Urinary bladder (tissue), 4 donors: ENCODE measurements at places on chromosomes 13 and 19. TPM values are rescaled to one million over a fixed set of nuclear protein-coding genes. Genes with fewer than 3 reads are reported as not detected.
A peak's percentile ranks its signal among the peaks of the same experiment; 100 is the strongest.

GRCh38 chr13:79918620-79919019 is 422.3 kb downstream of the SPRY2 start:
- no peak for DNase-seq

DNA sequence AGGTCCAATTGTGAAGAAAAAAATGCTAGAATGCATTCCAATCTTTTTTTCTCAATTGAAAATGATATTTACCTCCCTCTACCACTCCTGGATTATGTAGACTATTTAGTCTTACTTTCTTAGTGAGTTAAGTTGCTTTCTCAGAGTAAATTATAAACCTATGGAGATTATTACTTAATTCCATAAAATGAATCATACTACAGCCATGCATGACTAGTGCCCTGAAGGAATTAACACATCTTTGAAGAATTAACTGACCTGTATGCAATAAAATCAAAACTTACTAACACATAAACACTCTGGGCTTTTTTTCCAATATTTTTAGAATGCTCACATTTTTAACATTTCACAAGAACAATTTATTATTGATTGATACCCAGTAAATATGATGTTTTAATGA is 379.4 kb upstream of the DACH1 start:
- no peak for DNase-seq

DNA sequence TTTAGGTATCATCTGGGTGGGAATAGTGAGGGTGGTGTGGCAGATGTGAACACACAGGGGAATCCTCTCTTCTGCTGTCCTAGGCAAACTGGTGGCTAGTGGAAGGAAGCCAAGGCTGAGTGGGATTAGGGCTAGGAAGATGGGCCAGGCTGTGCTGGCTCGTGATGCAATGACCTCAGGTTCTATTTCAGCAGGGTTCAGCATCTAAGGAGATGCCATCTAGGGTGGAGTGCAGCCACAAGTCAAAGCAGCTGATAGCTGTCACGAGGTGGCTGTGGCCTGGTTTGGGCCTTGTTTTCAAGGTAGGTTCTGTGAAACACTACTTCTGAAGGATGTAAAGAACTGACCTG is 21.6 kb downstream of the ARL11 start:
- DNase-seq, result no peak

GRCh38 chr13:52344108-52344507 is 61.9 kb downstream of the THSD1 start:
- DNase-seq, result no peak

DNA sequence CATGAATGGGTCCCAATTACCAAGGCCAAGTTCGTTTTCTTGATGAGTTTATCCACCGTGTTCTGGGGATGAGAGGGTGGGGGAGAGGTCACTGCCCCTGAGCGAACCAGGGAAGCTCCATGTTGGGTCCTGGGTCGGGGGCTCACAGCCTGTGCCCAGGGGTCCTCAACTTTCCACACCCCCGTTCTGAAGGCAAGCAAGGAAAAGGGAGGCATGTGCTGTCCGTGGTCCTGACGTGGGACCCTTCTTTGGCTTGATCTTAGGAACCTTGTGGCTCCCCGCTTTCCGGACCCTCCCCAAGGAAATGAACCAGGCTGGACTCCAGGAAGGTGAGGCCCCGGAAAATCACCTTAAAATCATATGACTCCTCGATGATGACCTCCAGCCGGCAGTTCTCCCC is 18.2 kb upstream of the MEIS3 start:
- no peak for DNase-seq

- DNase-seq, result no peak
Observed at GRCh38 chr19:3268326-3268725, 43.9 kb downstream of the CELF5 start.

GRCh38 chr13:98838776-98839175 is 86.3 kb upstream of the SLC15A1 start:
- DNase-seq, result no peak

DNA sequence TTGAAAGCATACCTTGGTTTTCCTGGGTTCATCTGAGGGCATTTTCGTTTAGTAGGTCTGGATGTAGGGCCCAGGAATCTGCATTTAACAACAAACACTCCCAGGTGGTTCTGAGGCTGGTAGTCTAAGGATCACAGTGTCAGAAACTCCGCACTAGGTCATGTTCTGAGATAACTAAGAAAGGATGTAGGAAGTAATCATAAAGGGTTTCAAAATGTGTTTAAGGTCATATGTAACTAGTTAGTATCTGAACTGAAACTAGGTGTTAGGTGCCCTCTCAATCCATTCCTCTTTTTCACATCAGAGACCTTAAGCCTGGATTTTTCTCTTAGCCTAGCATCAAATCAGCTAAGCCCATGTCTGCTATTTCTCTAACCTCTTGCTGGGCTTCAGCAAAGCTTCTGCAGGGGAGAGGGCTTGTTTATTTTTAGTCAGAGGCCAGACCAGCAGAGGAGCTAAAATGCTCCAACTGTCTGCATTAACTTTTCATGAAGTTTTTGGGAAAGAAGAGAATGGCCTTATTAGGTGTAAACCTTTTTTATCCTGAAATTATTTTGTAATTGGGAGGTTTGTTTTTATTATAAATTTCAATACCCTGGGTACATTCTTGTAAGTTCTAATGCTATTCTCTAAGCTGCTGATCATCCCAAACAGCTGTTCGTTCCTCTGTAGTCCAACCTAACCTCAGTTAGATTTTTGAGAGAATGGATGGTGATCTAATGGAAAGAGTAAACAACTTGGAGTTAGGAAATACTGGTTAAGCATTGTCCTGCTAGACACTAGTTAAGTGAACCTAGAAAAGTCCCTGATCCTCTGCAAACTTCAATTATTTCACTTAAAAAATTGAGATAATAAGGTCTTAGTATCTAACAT is 262.8 kb upstream of the RFC3 start:
- DNase-seq, result no peak

GRCh38 chr19:17327654-17328516 is 6.8 kb downstream of the ANO8 start:
- peak; percentile 52 for DNase-seq

DNA sequence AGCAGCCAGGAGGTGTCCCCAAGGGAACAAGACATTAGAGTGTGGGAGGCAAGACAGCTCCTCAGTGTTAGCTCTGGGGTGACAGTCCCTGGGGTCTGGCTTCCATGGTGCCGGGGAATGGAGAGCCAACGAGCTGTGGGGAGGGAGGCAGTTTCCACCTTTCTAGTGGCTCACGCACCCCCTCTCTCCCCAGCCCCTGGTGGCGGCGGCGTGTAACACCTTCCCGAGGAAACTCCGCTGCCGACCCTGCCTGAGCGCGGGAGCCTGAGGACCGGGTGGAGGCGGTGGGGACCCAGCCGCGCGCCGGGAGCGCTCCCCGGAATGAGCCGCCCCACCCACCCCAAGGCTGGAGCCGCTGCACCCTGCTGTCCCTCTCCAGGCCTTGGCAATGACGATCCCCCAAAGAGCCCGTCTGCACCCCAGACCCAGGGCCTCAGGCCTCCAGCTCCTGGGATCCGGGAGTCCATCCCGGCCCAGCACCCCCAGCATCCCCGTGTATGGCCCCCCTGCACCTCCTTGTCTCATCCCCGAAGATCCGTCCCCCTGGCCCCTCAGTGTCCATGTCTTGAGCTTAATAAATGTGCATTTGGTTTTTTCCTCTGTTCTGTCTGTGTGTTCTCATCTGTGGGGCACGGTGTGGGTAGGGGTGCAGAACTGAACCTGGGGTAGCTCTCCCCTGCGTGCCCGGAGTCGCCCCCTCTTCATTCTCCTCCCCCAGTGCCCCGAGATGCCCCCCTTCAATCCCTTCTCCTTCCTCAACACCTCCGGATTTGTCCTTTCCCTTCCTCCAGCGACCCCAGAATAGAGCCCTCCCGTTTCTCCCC is 622 bp upstream of the FXYD5 start:
- DNase-seq, result no peak

GRCh38 chr13:99626461-99627082 is 125.3 kb downstream of the TM9SF2 start:
- DNase-seq, result no peak

DNA sequence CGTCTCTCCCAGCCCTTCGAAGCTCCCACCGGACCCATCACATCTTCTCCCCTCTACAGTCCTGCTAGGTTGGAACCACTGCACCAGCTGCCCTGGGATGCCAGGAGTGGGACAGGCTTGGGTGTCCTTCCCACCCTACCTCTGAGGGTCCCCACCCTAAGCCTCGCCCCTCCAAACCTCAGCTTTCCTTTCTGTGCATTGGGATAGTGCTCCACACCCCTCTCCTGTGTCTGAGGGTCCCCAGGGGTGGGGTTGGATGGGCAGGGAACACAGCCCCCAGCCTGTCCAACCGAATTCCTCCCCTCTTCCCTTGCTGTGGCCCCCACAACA is 1.9 kb upstream of the BCL3 start:
- DNase-seq, result no peak

GRCh38 chr13:97460004-97460775 is 26.2 kb downstream of the RAP2A start:
- no peak for DNase-seq

The ICAM4 gene
- 2.6 TPM for total RNA-seq

The SHISA2 gene
- total RNA-seq, result 8.8 TPM

The ZNF793 gene
- 16.8 TPM for total RNA-seq

The ETV2 gene
- 0.32 TPM for total RNA-seq

The NCAN gene
- total RNA-seq, result 0.42 TPM

The DNAAF3 gene
- 0.37 TPM for total RNA-seq

The DKKL1 gene
- not detected for total RNA-seq

The CAB39L gene
- total RNA-seq, result 38.7 TPM

The ZNF813 gene
- total RNA-seq, result 11.7 TPM

The RGCC gene
- 21.1 TPM for total RNA-seq
